Stimulated activated CD4-positive, alpha-beta T cell treated with anti-CD3 and anti-CD28 coated beads, Interleukin-2, amount 100 ng/mL, for 24 hours (primary cell): ENCODE measurements at places on chromosomes 2 and 18.

- DNase-seq = no peak
These were observed 135.4 kb downstream of the ABCA12 start for GRCh38 chr2:215003001-215003400.

DNA sequence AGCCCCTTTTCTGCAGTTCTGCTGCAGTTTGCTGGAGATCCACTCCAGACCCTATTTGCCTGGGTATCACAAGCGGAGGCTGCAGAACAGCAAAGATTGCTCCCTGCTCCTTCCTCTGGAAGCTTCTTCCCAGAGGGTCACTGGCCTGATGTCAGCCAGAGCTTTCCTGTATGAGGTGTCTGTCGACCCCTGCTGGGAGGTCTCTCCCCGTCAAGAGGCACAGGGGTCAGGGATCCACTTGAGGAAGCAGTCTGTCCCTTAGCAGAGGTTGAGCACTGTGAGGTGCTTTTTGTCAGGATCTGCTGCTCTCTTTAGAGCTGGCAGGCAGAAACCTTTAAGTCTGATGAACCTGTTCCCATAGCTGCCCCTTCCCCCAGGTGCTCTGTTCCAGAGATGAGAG is 42.0 kb upstream of the MYL1 start:
- DNase-seq = no peak

DNA sequence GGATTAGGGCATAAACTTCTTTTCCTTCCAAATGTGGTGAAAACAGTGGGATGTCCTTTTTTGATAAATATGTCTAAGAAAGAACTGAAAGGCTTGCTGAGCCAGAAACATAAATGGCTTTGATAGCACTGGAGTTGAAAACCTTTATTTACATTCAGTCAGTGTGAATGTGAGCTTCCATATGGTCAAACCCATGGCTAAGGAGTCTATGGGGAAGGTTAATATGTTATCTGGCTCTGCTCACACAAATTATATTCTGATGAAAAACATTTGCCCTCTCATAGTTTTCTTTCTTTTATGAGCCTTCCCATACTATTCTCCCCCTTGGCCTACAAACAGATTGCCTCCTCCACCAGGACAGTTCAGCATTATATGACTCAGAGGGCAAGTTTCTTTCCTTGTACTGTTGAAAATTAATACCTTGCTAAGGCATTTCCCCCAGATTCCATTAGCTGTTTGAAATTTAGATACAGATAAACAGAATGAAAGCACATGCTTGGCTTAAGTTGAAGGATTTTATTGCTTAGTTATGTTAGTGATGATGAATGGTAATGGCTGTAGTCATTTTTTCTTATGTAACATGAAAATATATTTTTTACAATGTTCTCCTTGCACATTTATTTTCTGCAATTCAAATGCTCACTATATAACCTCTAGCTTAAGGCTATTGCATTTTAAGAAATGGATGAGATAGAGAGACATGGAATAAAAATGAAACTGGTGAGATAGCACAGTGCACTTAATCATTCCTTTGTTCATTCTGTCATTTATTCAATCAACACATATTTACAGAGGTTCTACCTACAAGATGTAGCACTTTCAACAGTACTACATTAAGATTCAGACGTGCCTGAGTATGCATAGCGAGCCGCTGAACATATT is 544.1 kb downstream of the LRRTM4 start:
- no peak for DNase-seq

DNA sequence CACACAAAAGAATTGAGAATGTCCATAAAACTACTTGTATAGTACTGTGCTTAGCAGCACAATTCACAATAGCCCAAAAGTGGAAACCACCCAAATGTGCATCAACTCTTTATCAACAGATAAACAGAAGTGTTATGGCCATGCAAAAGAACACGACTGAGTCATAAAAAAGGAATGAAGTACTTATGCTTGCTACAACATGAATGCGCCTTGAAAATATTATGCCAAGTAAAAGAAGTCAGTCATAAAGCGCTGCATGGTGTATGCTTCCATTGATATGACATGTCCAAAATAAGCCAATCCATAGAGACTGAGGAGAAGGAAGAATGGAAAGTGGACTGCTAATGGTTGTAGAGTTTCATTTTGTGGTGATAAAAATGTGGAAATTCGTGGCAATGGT is 12.1 kb upstream of the MAP2 start:
- DNase-seq = no peak

DNA sequence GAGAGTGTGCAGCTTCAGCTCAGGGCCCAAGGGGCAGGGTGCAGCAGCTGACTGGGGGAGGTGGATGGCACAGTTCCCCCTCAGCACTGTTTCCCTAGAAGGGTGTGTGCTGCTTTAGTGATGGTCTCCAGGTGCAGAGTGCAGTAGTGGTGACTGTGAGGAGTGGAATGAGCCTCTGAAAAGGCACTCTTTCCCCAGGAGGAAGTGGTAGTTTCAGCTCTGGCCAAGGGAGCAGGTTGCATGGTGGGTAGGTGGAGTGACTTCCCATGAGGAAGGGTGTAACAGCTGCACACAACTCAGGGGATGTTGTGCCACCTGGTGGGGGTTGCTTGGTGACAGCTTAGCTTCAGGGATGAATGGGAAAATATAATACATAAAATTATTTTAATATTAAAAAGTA is 251.5 kb upstream of the NXPH2 start:
- no peak for DNase-seq

- no peak for DNase-seq
These were observed 103.0 kb downstream of the FAM210A start for GRCh38 chr18:13623348-13623747.

- no peak for DNase-seq
These were observed 151.8 kb upstream of the KCTD1 start for GRCh38 chr18:26700201-26700600.

DNA sequence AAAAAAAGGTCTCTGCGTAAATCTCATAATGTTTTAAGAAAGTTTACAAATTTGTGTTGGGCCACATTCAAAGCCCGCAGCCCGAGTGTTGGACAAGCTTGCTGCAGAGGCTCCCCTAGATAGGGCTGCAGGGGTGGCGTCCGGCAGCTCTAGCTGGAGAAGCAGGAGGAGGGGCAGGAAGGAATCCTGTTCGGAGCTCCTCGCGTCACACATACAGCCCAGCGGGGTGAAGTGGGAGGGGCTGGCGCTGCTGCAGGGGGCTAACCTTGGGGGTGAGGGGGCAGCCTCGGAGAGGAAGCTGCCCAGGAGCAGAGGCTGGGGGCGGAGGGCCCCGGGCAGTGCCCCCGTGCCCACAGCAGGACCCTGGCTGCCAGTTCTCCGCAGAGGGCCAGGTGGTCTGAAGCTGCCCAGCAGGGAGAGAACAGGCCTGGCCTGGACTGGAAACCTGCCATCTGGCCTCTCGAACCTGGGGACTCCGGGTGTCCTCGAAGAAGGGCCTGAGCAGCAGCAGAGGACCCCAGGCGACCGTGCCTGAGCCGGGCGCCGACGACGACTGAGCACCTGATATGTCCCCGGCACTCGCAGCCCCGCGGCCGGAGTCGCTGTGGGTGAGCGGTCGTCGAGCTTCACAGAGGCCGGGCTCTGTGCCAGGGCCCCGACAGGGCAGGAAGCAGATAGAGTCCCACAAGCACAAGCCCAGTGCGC is 2.6 kb upstream of the GPR35 start:
- peak; percentile 63 for DNase-seq

DNA sequence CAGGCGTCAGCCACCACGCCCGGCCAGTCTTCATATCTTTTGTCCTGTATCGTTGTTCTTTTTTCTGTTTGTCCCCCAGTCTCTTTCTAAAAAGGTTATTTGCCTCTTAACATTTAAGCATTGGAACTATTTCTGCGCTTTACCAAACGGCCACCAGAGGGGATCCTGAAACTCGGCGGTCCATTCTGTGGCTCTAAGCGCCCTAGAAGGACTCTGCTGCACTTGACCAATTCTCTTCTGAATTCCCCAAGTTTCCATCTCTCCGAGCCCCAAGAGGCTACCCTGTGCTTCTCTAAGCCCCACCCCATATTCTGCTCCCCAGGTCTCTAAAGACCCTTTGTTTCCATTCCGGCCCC is 33.1 kb upstream of the REG3G start:
- no peak for DNase-seq

GRCh38 chr2:72144632-72145288 is 2.9 kb downstream of the CYP26B1 start:
- peak; percentile 17 for DNase-seq

DNA sequence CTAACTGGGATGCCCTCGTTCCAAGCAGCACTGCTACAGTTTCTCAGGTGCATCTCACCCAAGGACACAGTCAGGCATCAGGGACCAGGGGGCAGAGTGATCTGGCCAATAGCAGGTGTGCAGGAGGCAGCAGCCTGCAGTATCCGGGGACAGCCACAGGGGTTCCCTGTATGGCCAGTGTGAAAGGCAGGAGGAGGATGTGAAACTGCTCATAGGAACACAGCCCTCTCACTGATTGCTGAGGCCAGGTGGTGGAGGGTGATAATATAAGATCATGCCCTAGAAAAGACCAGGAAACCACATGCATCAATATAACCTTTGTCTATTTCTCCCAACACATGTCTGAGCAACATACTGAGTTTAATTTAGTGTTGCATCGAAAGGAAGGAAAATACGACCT is 112.7 kb upstream of the TACR1 start:
- DNase-seq = no peak

DNA sequence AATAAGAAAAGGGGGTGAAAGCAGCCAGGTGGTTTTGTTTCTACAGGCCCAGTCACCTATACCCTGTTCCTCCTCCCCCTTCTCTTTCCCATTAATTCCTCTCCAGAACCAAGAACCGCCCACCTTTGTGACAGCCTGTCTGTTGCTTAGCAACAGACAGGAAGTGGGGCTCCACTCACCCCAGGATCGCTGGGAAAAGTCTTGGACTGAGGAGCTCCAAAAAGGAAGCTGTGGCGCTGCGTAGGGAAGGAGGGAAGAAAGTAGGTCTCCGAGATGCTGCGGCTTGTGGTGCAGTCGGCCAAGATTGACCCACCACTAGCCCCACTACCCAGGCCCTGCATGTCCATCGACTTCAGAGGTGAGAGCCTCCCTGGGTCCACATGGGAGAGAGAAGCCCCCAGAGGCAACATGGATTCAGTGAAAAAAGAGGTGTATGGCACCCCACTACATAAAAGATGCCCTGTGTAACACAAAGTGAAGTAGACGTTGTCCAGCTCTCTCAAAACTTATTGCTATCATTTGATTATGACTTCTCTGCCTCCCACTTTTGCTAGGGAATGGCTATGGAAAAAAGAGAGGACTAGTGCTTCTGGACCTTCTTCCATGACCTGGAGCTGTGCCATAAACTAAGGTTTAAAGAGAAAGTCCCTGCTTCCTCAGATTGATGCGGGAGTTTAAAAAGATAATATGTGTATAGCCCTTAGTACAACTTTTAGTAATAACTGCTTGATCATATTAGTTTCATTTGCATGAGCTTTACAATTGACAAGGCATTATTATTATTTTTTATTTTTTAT is at the start of gene FER1L5:
Gene FER1L5, plus strand, starts transcription at position 201 of the 797 bp plus-strand sequence. Its CDS starts 73 bp downstream, at position 274.
- DNase-seq = no peak

GRCh38 chr2:165016772-165017411 is 61.6 kb upstream of the SLC38A11 start:
- DNase-seq = no peak

GRCh38 chr2:23019476-23019875 is 365.5 kb upstream of the KLHL29 start:
- no peak for DNase-seq

DNA sequence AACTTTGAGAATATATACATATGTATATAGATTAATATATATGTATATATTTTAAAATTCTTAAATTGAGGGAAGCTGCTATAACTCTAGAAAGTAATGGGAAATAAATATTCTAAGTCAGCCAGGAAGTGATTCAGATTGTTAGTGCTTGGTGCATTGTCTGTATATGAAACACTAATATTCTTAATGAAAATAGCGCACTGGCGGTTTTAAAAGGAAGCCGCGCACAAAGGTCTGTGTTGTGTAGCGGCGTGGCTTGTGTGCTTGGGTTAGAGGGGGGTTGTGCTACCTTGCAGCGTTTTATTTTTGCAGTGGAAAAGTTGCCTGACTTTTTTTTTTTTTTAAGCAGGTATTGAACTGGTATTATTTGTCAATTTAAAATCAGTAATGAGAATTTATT is 11.3 kb downstream of the TSHZ1 start:
- DNase-seq = no peak

GRCh38 chr18:32335228-32335627 is 135.5 kb downstream of the GAREM1 start:
- DNase-seq = no peak

DNA sequence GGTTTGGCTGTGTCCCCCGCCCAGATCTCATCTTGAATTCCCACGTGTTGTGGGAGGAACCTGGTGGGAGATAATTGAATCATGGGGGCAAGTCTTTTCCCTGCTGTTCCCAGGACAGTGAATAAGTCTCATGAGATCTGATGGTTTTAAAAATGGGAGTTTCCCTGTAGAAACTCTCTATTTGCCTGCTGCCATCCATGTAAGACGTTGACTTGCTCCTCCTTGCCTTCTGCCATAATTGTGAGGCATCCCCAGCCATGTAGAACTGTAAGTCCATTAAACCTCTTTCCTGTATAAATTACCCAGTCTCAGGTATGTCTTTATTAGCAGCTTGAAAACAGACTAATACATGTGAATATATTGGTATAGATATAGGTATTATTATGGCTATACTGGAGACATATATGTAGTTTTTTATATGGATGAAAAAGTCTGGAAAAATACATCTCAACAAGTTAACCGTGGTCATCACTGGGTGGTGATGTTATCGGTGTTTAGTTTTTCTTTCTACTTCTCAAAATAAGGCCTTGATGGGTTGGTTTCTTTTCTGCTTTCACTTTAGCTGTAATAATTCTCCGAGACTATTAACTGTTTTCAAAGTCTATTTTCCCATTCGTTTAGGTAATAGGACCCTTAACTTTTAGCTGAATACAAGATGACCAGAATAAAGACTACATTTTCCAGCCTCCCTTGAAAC is 39.1 kb upstream of the NCOA1 start:
- DNase-seq = no peak

GRCh38 chr18:23540867-23541266 is 37.6 kb downstream of the RMC1 start:
- no peak for DNase-seq

GRCh38 chr18:24033641-24034412 is 19.3 kb downstream of the TTC39C start:
- no peak for DNase-seq

GRCh38 chr2:197145471-197146056 is 165.0 kb downstream of the ANKRD44 start:
- DNase-seq = no peak

GRCh38 chr2:172050479-172051125 is 34.7 kb upstream of the DLX1 start:
- DNase-seq = no peak

DNA sequence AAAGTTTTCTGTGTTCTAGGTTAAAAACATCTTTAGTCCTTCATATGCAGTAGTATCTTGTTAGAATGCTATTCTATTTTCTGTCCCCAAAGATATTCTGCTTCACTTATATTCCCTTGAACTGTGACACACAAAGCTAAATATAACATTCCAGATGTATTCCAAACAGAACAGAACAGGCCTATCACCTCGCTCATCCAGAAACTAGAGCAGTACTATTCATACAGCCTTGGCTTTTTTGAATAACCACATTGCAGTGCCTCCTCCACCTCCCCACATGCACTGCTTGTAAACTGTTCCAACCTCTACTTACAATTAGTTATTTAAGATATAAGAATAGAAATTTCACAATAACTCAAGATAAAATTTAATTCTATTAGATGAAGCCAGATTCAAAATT is 196.8 kb downstream of the EXOC6B start:
- no peak for DNase-seq

- DNase-seq = peak; percentile 72
These were observed 158.4 kb downstream of the SETBP1 start for GRCh38 chr18:44838971-44839666.

GRCh38 chr2:71336802-71337201 is 5.2 kb downstream of the ZNF638 start:
- no peak for DNase-seq
